Kidney (tissue), 22 donors: ENCODE measurements at places on chromosomes 1 and 21. TPM values are rescaled to one million over a fixed set of nuclear protein-coding genes. Genes with fewer than 3 reads are reported as not detected.
A peak's percentile ranks its signal among the peaks of the same experiment; 100 is the strongest.

DNA sequence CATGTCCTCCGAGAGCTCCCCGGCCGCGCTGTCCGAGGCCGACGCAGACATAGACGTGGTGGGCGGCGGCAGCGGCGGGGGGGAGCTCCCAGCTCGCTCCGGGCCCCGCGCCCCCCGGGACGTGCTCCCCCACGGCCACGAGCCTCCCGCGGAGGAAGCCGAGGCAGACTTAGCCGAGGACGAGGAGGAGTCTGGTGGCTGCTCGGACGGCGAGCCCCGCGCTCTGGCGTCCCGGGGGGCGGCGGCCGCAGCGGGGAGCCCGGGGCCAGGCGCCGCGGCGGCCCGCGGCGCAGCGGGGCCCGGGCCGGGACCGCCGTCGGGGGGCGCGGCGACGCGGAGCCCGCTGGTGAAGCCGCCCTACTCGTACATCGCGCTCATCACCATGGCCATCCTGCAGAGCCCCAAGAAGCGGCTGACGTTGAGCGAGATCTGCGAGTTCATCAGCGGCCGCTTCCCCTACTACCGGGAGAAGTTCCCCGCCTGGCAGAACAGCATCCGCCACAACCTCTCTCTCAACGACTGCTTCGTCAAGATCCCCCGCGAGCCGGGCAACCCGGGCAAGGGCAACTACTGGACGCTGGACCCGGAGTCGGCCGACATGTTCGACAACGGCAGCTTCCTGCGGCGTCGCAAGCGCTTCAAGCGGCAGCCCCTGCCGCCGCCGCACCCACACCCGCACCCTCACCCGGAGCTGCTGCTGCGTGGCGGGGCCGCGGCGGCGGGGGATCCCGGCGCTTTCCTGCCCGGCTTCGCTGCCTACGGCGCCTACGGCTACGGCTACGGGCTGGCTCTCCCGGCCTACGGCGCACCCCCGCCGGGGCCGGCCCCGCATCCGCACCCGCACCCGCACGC lies 547 bp downstream of the FOXD2 start:
- H3K4me3 ChIP-seq: no peak overlapping the region
- H3K27ac ChIP-seq: peak overlapping the region; percentile 61
- DNase-seq: no peak
- H3K27me3 ChIP-seq: peaks cover 31% of the 10 kb centered on the region
- H3K4me1 ChIP-seq: no peaks in the 10 kb centered on the region
- no peaks in the 10 kb centered on the region for H3K36me3 ChIP-seq

The DCST1 gene
- not detected for total RNA-seq

- peak within 1 kb of the TSS; percentile 58 for H3K4me3 ChIP-seq
- H3K27me3 ChIP-seq: peaks cover 15% of the 10 kb centered on the region
- DNase-seq: peak; percentile 75
These were observed at the start of gene PTGER3 for GRCh38 chr1:71047635-71048607. PTGER3 (minus strand) TSS chr1:71047816; CDS start chr1:71047577, 239 bp downstream.

DNA sequence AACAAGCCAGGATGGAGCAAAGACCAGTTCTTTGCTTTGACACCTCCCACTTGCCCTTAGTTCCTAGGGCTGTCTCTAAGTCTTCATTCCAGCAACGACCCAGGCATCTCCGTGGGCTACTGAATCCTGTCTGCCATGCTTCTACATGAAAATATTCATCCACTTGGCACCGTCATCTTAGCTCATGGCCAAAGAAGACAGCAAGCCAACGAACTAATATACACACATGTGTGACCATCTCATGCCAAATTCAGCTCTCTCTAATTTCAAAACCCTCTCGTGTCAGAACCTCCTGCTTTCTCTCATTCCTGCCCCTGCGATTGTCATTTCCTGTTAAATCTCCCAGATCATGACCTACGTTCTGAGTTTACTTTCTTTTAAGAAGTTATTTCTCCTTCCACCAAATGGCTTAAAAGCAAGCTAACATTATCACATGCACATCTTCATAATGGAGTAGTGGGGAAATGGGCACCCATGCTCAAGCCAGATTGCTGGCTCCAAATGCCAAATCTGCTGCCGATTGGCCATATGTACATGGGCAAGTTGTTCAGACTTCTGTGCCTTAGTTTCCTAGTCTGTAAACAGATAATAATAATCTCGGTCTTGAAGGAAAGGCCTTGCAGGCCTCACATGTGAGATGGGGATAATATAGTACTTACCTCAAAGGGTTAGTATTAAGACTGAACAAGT lies 373.4 kb downstream of the USH2A start:
- H3K27ac ChIP-seq: no peak overlapping the region
- H3K4me1 ChIP-seq: no peaks in the 10 kb centered on the region
- H3K4me3 ChIP-seq: no peak overlapping the region
- no peaks in the 10 kb centered on the region for H3K36me3 ChIP-seq
- H3K27me3 ChIP-seq: no peaks in the 10 kb centered on the region

- no peaks in the 10 kb centered on the region for H3K4me1 ChIP-seq
- H3K4me3 ChIP-seq: no peak overlapping the region
- H3K27ac ChIP-seq: no peak overlapping the region
- no peak for DNase-seq
- H3K27me3 ChIP-seq: no peaks in the 10 kb centered on the region
These were observed 11.0 kb downstream of the SLC2A5 start for GRCh38 chr1:9058465-9058864.

The NBPF6 gene
- total RNA-seq: not detected

The KRTAP20-2 gene
- not detected for total RNA-seq
